ENCODE measurements at places on chromosomes 1 and 21.

- peak; percentile 60 for DNase-seq
Measured at GRCh38 chr1:8816831-8817411, 519 bp downstream of the RERE start.

DNA sequence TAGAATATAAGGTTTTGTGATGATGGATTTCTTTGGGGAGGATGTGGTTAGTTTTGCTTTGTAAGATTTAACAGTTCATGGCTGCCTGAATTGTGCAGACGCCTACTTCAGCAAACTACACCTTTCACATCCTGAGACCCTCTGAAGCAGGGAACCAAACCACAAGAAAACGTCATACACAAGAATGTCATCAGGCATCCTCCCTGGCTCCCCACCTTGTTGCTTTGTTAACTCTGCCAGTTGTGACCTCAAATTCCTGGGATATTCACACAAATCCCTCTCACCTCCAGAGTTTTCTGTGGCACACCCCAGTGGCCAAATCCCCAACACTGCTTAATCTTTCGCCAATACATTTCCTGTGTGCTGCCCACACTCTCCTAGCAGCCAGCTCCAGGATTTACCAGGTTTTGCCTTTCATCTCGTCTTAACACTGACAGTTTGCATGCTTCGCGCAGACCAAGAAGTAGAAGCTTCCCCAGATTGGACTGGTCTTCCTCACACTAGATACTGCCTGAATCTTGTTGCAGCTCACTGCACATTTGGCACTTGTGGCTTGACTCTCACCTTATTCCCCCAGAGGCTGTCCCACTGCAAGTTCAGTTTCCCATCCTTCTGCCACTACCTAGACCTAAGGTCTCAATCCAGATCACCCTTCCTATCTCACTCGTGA is 51.1 kb upstream of the CTTNBP2NL start:
- DNase-seq, result no peak

DNA sequence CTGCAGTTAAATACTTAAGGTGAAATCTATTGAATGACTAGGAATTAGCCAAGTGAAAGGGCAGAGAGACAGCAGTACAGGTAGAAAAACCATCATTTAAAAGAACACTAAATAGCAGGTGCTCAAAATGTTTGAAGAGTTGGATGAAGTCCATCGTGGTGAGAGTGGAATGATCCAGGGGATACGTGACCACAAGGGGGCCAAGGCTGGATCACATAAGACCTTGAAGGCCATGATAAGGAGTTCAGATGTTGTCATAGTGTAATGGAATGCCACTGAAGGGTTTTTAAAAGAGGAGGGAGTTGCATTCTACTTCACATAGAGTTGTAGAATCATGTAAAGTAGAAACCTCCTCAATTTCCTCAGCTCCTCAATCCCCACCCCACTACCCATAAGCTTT is 34.8 kb upstream of the HOOK1 start:
- DNase-seq, result no peak

DNA sequence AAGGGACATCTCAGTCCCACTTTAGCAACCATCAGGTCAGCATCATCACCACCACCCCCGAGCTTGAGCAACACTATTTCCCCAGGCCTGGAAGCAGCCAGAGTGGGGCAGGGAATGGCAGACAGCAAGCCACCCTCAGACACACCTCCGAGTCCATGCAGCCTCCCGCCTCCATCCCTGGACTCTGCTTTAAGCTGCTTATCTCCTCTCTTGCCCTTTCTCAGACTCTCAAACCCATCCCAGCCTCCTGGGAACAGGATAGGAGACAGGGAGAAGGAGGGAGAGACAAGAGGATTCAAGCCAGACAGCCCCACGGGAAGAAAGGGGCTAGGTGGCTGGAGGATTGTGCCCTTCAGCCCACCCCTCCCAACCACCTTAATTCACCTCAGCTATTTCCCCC is 1.7 kb downstream of the PIAS3 start:
- DNase-seq, result no peak

DNA sequence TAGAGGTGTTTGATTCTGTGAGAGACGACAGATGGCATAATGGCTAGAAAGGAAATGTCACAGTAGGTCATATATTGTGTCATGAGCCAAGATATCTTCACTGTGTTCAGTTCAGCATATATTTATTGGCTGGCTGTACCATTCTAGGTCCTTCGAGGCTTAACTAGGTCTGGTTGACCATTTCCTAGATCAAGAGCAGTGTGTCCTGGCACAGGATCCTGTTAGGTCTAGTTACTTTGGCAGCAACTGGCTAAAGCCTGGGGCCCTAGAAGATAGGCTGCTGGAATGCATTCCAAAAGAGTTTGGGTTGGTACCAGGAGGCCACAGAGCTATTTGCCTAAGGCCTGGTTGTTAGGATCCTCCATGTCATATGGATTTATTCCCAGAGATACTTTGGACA is 20.9 kb downstream of the ZBTB40 start:
- DNase-seq, result no peak

- DNase-seq, result peak; percentile 97
Measured at GRCh38 chr1:26111530-26112406, at the start of gene PDIK1L. Gene PDIK1L (plus strand): TSS chr1:26111824. CDS start chr1:26114309, 2,485 bp downstream.

- DNase-seq, result no peak
Measured at GRCh38 chr1:170707117-170707516, 43.2 kb downstream of the PRRX1 start.

- DNase-seq, result no peak
Measured at GRCh38 chr1:75170981-75171380, 36.8 kb downstream of the LHX8 start.

DNA sequence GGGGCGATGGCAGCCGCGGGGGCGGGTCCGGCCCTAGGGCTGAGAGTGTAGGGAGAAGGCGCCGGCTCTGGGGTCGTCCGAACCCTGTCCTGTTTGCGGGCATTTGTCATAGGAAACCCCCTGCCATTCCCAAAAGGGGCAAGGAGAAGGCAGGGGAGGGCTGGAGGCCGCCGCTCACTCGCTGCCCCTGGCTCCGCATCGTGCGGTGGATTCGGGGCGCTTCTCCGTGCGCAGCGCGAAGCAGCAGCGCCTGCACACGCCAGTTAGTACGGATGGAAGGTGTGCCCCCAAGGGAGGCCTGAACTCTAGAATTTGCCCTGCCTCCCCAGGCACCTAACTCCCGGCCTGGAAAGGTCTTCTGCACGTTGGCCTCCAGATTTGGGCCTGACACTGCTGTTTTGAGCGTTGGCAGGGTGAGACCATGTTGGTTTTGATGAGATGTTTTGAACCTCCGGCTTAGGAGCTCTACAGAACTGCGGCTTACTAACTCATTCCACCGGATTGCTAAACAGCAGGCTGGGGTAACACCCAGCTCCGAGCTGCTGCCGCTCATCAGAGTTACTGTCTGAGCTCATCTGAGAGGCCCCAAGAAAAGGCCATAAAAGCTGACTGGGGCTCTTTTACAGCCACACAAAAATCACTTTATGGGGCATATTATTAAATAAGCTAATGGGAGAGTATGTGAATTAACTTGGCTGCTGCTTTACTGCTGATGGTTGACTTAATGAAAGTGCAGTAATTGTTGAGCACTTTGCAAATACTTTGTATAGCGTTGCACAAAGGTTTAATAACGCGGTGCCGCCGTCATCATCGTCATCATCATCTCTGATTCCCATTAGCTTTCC is 987 bp downstream of the GPR137B start:
- no peak for DNase-seq

- no peak for DNase-seq
Measured at GRCh38 chr1:94055459-94056122, 65.4 kb downstream of the ABCA4 start.

- DNase-seq, result no peak
Measured at GRCh38 chr1:84430546-84430945, 32.3 kb downstream of the DNASE2B start.

- DNase-seq, result no peak
Measured at GRCh38 chr1:203511930-203512329, 18.0 kb downstream of the OPTC start.

DNA sequence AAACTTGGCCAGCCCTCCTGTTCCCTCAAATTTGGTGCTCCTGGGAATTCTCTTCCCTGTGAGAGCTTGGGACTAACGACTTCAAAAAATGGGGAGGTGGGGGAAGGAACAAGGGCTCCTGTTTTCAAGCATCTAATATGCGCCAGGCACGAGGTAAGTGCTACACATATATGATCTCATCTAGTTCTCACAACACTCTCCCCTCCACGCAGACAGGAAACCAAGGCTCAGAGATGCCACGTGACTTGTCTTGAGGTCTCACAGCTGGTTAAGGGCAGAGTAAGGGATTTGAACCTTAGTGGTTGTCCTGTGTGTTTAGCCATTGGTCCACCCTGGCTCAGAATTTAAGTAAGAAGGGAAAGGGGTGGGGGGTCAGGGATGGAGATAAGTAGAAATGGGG is 125.9 kb downstream of the DMRTB1 start:
- peak; percentile 18 for DNase-seq

DNA sequence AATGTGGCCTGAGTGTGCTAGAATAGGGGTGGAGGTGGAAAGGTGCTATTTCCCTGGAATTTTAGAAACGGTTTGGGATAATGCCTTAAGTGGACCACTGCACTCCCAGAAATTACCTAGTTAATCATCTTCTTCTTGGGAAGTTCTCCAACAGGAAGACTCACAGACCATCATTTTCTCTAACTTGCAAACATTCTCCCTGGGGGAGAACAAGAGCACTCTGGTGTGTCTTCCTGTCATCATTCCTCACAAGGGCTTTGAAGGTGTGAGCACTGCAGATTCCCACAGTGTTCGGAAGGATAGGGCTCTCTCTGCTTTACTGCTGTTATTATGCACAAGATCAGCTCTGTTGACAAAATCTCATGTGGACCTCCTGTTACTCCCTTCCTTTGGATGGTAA is 54.9 kb upstream of the TSPAN2 start:
- DNase-seq, result no peak

DNA sequence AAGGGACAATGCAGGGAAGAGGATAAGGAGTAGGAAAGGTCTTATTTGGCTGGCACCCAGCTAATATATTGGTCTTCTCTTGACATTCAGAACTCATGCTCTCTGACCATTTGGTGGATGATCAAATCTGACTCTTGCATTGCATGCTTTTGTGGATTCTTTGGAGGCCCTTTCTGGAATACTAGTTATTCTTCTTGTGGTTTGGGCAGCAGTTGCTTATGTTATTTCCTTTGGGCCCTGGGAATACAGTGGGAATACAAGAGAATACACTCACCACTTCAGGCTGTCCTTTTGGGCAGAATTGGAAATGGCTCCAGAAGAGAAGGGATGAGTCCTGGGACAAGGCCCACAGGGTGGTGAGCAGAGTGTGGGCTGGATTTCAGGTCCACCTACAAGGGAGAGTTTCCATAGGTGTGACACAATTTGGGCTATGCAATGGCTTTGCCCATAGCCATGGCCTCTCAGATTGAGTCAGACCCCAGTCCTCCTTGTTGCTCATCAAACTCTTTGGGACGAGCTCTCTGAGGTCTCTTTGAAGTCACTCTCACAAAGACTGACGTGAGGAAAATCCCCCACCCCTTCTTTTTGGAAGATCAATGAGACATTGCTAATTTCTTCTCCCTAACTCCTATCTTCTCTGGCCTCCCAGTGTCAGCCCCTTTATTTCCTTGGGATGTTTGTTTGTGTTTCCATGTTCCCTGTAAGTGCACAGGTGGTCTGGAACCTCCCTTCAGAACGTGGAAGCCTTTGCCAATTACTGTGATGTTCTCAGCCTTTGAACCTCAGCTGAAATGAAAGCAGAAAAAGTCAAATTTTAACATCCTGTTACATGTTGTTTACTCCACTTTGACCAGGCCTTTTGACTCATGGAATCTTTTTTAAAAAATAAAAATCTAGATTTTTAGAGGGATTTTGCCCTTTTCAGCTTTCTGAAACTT is 19.4 kb downstream of the HSD11B1 start:
- no peak for DNase-seq

- no peak for DNase-seq
Measured at GRCh38 chr1:11982010-11982392, 1.8 kb downstream of the MFN2 start.

GRCh38 chr1:66752671-66753371 is 562 bp downstream of the DYNLT5 start:
- DNase-seq, result no peak

GRCh38 chr1:19800076-19800804 is 524 bp upstream of the TMCO4 start:
- DNase-seq, result peak; percentile 54

DNA sequence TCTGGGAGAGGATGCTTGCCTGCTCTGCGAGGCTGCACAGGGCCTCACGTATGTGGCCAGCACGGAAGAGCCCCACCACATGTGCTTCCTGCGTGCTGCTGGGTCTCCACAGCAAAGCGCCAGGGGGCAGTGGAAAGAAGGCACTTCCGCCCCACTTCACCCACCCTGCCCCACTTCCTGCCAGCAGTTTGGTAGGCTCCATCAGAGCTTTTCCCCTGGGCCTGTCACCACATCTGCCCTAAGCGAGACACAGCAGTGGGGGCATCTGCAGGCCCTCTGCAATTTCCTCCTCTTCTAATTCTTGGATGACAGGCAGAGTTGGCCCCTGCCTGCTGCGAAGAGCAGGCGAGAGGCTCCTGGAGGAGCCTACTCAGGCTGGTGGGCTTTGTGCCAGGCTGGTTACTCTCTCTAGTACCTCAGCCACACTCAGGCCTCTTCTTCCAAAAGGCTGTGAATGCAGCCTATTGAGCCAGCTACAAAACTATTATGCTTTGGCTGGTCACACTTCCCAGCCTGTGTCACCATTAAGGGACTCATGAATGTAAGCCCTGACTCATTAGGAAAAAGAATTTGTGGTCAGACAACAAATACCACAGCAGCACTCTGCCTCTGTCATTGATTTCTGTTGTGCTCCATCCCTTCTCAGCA is 25.0 kb downstream of the CD244 start:
- DNase-seq, result no peak

DNA sequence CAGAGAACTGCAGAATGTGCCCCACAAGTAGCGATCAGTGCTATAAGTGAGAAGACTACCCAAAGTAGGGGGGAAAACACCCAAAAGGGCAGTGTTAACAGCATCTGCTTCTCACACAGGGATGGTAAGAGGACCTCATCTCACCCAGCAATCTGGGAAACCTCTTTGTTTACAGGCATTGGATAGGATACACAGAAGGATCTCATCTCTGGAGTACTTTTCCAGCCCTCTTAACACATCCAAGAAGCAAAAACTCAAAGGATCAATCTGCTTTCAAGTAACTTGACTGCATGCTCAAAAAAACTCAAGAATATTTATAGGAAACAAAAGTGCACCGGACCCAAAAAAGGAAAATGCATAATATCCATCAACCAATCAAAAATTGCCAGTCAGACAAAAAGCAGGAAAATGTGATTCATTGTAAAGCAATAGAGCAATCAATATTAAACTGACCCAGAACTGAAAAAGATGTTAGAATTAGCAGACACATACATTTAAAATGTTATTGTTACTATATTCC is 311.0 kb upstream of the CXADR start:
- no peak for DNase-seq
